Lung microvascular endothelial cell (primary cell): ENCODE measurements at places on chromosomes 12 and 14. TPM values are rescaled to one million over a fixed set of nuclear protein-coding genes. Genes with fewer than 3 reads are reported as not detected.

The MBD6 gene
- 2.8 and 6.9 TPM in 2 replicates for total RNA-seq

The LTBR gene
- 29.9 and 49.2 TPM in 2 replicates for total RNA-seq

The SSTR1 gene
- total RNA-seq = under 0.01 TPM in 2 replicates

The ACVR1B gene
- 8.5 and 15.1 TPM in 2 replicates for total RNA-seq

The SIX1 gene
- total RNA-seq = under 0.01 and 0.22 TPM in 2 replicates

The PLEKHD1 gene
- under 0.01 TPM in 1 of 2 replicates, not detected in the other for total RNA-seq

The SOCS2 gene
- 45.5 and 72.4 TPM in 2 replicates for total RNA-seq

The CDH24 gene
- 0.60 and 2.0 TPM in 2 replicates for total RNA-seq

The CDC42BPB gene
- total RNA-seq = 73.7 and 104 TPM in 2 replicates

The ARHGEF25 gene
- total RNA-seq = 1.4 and 2.0 TPM in 2 replicates

The VRTN gene
- total RNA-seq = not detected in 2 replicates

The DBX2 gene
- total RNA-seq = not detected in 2 replicates

The ERP29 gene
- total RNA-seq = 61.5 and 110 TPM in 2 replicates

The YARS2 gene
- 29.9 and 32.9 TPM in 2 replicates for total RNA-seq

The DDHD1 gene
- 4.4 and 6.3 TPM in 2 replicates for total RNA-seq

The AMDHD1 gene
- total RNA-seq = not detected in 2 replicates

The SLC35F4 gene
- total RNA-seq = not detected in 2 replicates

The EPS8 gene
- total RNA-seq = 1.6 and 10.9 TPM in 2 replicates

The OR4L1 gene
- total RNA-seq = not detected in 2 replicates
